ENCODE measurements at places on chromosomes 1 and 21. TPM values are rescaled to one million over a fixed set of nuclear protein-coding genes. Genes with fewer than 3 reads are reported as not detected.
A peak's percentile ranks its signal among the peaks of the same experiment; 100 is the strongest.

GRCh38 chr1:156608981-156609380, 7.7 kb upstream of the GPATCH4 start:
- peak; percentile 25 for DNase-seq

DNA sequence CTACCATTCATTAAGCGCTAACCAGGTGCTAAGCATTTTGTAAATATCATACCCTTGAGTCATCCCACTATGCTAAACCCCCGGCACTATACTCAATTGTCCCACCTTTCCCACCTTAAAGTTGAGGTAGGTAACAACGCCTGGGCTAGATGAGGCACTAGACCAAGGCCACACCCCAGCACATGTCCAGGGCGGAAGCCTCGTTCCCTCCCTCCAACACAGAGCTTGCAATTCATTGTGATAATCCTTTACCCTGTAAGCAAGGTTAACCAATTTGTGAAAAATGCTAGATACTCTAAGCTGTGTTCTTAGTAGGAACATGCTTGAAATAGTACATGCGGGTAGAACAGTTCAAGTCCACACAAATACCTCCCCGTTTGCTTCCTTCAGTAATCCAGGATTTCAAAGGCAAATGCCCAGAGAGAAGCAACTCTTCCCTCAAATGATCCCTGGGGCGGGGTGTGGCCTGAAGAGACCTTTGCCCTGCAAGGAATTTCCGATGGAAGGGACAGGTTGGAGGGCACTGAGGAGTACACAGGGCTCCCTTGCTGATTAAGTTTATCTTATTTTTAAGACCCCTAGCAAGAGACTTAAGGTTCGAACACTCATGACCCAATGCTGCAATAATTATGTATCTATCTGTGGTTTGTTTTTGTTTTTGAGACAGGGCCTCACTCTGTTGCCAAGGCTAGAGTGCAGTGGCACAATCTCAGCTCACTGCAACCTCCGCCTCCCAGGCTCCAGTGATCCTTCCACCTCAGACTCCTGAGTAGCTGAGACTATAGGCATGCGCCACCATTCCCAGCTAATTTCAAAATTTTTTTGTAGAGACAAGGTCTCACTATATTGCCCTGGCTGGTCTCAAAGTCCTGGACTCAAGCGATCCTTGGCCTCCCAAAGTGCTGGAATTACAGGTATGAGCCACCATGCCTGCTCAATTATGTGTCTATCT, 2.6 kb downstream of the RSPH1 start:
- no peak for DNase-seq

DNA sequence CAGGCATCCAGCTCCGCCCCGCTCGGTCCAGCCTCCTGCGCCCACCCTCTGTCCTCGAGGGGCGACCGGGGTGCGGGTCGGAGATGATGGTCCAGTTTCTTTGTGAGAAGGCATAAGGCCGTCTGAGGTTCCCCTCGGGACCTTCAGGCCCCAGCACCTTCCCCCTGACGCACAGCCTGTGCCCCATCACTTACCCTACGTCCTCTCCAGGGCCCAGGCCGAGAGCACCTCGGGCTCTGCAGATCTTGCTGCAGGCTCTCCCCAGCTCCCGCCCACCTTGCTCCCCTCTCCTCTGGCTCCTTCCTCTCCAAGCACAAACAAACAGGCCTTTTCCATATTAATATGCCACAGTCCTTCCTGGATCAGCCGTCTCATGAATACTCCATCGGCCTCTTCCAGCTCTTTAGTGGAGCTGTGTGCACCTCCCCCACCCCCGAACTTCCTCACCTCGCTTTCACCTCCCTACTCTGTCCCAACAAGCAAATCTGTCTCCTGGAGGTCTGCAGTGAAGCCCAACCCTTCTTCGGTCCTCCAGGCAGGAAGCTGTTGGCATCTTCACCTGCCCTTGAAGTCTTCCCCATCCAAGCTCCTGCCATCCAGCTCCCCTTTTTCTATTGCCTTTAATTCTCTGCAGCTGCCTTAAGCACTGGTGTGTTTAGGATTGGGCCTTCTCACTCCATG, 448 bp upstream of the COL9A2 start:
- no peak for DNase-seq

DNA sequence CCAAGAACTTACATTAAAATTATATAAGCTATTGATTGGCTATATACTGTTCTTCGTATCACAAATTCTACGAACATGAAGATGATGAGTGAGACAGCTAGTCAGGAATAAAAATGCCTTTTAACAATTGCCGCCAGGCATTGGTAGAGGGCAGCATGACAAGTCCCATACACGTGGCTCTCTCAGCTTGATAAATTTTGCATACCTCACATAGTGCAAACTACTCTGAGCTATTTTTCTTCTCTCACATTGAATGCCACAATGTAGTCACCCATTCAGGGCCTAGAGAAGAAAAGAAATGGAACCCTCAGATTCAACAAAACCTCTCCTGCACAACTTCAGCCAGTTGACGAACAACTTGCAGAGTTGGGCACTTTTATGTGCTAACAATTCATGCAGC, 27.0 kb upstream of the FMO2 start:
- DNase-seq, result no peak

DNA sequence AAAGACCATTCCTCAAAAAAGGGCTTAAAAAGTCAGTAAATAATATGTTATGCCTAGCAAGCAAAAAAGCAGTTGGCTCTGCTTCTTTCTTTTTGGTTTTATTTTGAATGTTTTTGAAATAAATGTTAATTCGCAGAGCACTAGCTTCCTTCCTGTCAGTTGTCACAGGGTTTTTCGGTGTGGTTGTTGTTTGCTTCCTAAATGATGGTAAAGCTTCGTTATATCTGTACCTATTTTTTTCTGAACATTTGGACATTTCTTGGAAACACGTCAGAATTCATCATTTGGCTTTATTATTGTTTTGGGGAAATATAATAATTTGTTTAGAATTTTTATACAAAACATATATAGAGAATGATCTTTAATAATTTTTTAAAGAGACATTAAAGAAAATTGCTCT, 351.9 kb upstream of the SGIP1 start:
- DNase-seq, result no peak

AMY1B gene
- total RNA-seq, result not detected

LMOD1 gene
- total RNA-seq, result 29.5 TPM

TMPRSS15 gene
- total RNA-seq, result not detected

PFDN2 gene
- total RNA-seq, result 34.2 TPM

Measured in mammary epithelial cell (primary cell).